ENCODE measurements at places on chromosomes 13 and 19.

DNA sequence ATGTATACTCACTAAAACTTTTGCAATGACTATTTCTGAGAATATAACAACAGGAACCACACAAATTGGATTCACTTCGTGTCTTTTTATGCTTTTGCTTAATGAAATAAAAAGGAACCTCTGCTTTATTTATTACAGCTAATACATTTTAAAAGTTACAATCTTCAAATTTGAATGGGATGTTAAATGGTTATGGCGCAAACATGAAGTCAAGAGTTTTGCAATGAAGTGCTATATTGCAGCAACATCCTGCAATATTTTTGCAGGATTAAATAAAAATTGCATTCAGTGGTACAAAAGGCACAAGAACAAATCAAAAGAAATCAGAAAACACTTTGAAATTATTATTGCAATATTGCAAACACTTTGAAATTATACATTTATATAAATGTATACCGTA, 1519.0 kb upstream of the MIR17HG start:
- no peak for DNase-seq

DNA sequence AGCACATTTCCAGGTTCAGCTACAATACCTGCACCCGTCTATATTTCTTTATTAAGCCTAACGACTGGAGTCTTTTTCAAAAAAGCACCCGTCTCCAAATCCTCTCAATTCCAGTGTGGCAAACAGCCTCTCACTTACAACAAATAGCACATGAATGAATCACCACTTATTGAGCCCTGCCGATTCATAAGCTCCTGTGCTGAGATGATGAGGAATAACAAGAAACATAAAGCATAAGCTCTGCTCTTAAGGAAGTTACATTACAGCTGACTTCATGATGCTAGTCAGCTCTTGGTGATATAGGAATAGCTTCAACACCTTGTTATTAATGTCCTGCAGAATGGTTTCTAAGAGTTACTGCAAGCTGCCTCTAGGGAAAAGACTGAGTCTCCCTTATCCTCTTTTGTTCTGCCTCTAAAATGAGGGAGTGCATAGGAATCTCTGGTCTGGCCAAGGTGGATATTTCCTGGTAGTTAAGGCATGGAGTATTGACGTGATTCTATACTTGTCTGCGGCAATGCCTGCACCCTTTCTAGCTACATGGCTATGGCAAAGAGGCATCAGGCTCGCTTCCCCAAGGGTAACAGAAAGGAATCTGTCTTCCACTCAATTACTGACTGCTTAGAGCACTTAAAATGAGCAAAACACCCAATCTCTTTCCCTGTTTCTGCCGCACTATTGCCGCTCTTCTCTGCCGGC, 195.7 kb downstream of the KLF12 start:
- DNase-seq = no peak

- DNase-seq = no peak
These were observed 312.6 kb downstream of the SLITRK6 start for GRCh38 chr13:85486663-85487062.

- DNase-seq = no peak
These were observed 12.2 kb upstream of the UBE2L5 start for GRCh38 chr13:30409886-30410704.

DNA sequence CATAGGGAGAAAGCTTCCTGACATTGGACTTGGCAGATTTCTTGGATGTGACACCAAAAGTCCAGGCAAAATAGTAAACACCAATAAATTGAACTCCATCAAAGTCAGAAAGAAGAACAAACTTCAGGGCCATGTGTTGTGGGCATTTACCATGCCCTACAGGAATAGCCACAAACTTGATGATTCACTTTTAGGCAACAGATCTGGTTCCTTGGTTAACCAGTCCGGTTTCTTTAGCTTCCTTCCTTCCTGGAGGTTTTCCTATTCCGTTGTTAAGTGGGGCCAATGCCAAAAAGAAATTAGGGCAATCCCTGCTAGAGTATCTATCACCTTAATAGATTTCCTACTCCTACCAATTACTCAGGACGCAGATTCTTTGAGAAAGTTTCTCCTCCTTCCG, 25.2 kb downstream of the IGFL1 start:
- no peak for DNase-seq

DNA sequence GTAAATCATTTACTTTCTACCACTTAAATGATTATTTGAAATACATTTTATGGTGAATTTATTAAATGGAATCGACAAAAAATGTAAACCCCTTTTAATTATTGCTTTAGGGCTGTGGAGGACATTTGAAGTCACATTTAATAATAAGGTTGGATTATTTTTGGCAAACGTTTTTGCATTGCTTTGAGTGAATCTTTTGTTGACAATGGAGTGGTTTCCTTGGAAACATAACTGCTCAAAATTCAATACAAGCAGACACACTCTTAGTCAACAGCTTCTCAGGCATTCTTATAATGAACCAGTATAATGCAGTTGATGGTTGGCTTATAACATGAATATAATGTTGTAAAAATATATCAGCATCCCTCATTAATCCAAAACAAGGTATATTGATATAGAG, 104.7 kb downstream of the DCLK1 start:
- no peak for DNase-seq

GRCh38 chr19:32317086-32317485, 28.3 kb upstream of the ZNF507 start:
- no peak for DNase-seq

GRCh38 chr13:44244288-44244687, 129.3 kb upstream of the SERP2 start:
- no peak for DNase-seq

- DNase-seq = no peak
These were observed 435.7 kb downstream of the SLITRK6 start for GRCh38 chr13:85363504-85363903.

GRCh38 chr13:30705680-30706079, 29.7 kb upstream of the ALOX5AP start:
- no peak for DNase-seq

DNA sequence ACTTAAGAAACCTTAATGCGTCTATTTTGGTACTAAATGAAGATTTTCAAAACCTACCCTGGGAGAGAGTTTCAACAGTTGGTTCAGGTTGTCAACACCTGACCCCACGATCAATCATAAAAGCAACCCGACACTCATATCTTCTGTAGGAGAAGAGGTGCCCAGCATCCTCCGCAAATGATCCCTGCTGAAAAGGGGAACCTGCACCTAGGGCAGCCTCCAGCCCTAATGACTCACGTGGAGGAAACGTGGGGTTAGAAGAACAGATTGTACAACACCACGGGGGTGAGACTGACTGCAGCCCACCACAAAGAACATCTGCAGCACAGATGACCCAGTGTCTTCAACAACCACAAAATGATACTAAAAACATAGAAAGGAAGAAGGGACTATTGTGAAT, 116.3 kb downstream of the RAB20 start:
- DNase-seq = peak; percentile 52

GRCh38 chr13:29323954-29324353, 271.5 kb downstream of the SLC7A1 start:
- DNase-seq = no peak

DNA sequence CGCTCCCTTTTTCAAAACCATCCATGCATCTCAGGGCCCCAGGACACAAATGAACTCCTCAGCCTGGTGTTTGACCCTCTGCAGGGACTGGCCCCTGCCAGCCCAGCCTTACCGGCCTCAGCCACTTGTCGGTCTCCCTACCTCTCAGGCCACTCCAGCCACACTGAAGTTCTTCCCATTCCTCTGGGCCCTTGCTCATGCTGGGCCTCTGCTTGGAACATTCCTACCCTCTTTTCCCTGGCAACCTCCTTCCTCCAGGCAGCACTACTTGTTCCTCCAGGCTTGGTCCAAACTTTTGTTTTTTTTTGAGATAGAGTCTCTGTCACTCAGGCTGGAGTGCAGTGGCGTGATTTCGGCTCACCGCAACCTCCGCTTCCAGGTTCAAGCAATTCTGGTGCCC, 7.6 kb upstream of the EGLN2 start:
- no peak for DNase-seq

DNA sequence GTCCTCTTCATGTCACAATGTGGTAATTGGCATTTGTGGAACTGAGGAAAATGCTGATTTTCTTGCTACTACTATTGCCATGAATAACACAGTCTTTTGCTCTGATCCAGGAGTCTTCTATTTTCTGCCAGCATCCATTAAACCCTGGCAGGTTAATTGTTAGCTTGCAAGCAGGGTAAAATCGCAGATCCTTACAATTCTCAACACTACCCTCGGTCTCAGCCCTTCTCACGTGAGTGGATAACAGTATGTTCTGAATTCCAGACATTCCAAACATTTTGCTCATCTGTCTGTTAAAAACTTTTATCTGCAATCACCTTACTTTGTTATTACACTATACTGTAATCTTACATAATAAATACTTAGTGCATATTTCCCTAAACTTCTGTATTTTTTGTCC, 251.3 kb upstream of the ATXN8OS start:
- DNase-seq = no peak

DNA sequence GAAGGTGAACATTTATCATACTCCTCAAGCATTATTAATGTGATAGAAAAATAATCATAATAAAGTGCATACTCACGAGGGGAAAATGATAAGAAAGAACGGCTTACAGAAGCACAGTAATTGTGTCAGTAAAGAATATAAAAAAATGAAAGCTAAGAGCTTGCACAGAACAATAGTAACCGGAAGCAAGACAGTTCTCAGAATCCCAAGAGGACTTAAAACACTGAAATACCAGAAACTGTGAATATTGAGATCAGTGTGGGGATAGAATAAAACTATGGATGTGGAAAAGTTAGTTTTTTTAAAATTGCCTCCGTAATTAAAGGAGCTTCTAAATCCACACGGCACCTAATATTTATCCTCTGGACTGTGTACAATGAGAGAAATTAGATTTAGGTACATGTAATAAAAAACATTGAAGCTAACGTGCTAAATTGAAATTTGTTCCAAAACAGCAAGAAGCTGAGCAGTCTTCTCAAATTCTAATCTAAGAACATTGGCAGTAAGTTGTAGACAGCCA, 482.7 kb downstream of the SLITRK6 start:
- no peak for DNase-seq

- DNase-seq = peak; percentile 42
These were observed 7.0 kb downstream of the TMEM221 start for GRCh38 chr19:17441241-17442021.

DNA sequence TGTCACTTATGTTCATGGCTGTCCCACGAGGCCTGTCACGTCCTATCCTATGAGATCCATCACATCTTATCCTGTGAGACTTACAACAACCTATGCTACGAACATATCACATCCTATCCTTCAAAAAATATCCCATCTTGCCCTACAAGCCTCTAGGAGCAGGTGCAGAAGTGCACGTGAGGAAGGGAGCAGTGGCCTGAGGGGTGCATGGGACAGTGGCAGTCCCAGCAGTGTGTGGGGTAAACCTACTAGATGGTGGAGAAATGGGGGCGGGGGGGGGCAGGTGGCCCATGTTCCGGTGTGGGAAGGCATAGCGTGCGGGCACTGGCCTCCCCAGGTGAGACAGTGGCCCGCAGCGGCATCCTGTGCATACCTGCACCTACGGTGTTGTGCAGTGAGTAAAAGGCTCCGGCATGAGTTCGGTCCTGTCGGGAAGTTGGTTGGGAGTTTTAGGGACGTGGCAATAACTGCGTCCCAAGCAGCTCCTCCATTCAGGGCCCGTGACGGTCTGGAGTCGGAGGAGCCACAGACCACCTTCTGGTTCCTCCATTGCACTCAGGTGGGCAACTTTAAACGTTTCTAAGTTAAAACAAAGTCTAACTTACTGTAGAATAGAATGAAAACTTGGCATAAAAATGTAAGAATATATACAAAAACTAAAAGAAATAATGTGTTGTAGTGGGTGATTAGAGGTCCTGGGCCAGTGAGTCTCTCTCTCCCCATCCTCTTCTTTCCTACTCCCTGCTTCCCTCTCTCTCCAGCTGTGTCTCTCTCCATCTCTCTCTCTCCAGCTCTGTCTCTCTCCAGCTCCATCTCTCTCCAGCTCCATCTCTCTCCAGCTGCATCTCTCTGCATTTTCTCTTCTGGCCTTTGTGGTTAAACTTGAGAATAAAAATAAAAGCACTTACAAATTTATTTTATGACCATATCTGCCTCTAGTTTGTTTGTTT, 42.1 kb downstream of the ATP11A start:
- DNase-seq = no peak

GRCh38 chr13:98523455-98524102, 53.3 kb downstream of the STK24 start:
- peak; percentile 57 for DNase-seq

DNA sequence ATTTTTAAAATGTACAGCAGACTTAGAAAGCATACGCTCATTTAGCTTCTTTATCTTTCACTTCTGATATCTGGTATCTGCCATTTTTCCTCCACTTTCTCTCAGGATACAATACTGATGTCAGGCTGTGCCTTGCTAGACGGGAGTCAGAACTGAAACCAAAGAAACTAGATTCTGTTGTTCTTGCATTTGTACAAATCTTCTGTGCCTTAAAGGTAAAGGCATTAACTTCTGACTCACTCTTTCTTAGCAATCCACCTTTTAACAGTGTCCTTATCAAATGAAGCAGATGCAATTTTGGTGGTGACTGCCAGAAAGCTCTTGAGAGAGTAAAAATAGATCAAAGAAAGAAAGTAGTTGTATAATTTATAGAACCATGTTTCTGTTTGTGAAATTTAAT, 370.4 kb downstream of the PCDH20 start:
- no peak for DNase-seq

GRCh38 chr13:41997396-41997795, 36.5 kb upstream of the VWA8 start:
- DNase-seq = no peak

DNA sequence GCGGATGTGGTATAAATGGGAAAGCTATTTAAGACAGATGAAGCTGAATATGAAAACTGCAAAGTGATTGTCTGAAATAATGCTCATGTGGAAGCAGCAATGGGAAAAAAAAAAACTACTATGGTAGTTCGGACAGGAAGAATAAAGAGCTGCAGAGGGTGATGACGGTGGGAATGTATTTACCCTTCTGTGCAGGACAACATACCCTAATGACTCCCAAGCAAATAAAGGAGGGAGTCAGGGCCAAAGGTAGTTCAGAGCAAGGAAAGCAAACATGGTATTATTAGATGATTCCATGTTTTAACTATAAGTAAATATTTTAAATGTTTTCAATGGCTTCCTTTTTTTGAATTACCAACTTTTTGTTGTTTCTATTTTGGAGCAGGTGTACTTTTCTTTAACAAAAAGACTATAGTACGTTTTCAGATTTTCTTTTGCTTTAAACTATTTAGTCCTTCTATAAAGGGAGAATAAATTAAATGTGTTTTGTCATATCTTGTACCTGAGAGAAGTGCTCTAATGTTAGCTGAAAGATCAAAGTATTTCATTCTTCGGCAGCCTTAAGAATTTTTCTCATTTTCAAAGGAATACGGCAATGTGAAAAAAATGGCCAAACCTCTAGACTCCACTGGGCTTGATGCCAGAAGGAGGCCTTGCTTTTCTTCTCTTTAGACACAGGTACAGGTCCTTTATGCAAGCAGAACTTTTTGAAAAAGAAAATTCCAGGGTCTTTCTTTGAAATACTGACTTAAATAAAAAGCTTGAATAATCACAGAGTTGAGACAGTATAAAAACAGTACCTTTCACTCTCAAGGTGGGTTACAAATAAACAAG, 67.8 kb upstream of the ZDHHC20 start:
- DNase-seq = no peak
